ENCODE measurements at places on chromosomes 5 and 9.

- DNase-seq, result no peak
Observed at GRCh38 chr5:36569491-36569890, 36.9 kb upstream of the SLC1A3 start.

DNA sequence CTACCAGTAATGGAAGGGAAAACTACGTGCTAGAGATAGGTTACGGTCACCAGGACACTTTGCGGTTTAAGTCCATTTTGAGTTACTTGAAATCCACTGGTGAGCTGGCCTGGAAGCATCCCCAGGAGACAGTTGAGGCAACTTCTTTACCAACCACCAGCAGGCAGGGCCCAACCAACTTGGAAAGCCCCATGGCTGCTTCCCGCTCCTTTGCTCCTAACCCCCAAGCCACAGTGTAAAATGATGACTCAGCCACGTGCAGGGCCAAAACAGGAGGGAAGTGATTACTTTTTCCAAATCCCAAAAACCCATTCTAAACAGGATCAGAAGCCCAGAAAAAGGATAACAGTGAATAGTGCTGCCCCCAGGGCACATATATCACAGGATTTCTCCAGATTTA lies 87.4 kb downstream of the PAX5 start:
- no peak for DNase-seq

GRCh38 chr9:33114746-33115145 lies 38.3 kb upstream of the SMU1 start:
- no peak for DNase-seq

GRCh38 chr9:122039234-122039633 lies 53.9 kb downstream of the TTLL11 start:
- no peak for DNase-seq

DNA sequence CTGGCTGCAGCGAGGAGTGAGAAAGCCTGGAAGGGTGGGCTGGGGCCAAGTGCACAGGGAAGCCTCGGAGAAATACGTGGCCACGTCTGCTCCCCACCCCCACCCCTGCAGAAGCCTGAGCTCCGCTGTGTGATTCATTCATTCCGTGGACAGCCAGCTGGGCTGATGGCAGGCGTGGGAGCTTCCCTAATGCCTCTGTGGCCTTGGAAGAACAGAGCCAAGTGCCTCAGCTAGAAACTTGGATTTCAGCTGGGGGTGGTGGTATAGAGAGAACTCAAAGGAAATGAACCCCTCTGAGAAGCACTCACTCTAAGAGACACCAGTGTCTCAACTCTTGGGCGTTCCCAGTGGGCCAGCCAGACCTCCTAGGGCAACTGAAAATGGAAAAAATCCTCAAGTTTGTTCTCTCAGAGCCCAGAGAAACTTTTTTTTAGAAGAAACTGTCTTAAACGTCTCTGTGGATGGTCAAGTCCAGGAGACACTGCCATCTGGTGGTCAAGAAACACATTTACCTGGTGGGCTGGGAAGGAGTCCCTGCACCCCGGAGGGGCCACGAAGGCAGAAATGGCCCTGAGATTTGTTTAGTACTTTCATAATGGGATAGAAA lies 18.0 kb downstream of the ATOX1 start:
- peak; percentile 87 for DNase-seq

DNA sequence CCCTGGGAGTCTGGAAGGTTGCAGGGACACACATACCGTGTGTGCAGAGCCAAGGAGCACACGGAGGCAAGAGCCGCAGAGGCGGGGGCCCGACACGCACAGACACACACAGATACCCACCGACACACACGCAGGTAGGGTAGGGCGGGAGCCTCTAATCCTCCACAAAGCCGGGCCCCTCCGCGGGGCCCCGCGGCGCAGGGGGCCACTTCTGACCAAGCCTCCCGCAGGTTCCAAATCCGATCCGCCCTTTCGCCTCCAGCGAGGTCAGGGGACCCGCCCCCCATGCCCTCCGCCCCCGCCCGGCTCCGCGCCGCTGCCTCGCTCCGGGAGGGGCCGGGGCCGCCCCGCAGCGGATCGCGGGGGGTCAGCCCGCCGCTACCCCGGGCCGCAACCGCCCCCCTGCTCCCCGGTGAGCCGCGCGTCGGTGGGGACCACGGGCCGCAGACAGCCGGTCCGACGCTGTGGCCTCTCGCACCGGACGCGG lies 1.4 kb upstream of the LMX1B start:
- DNase-seq, result no peak
